Iris pigment epithelial cell (primary cell): ENCODE measurements at places on chromosomes 7 and 10.

DNA sequence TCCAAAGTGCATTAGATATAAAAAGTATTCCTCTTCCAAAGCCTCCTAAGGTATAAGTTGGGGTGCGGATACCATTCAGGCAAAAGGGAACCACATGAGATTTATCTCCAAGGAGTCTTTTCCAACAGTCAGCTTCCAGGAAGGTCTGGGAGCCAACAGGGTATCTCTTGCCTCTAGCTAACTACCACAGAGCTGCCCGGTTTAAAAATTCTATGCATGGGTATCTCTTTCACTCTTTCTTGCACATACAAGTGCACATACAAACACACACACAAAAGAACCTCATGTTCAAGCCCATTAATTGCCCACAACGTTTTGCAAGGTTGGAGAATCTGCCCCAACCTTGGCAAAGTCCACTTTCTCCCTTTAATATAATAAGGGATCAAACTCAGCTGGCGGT lies 80.7 kb downstream of the CDK6 start:
- DNase-seq: no peak

- no peak for DNase-seq
Observed at GRCh38 chr7:157832006-157832405, 495.2 kb downstream of the DNAJB6 start.

- peak; percentile 21 for DNase-seq
Observed at GRCh38 chr7:68038621-68039314, 1042.1 kb downstream of the TYW1 start.

DNA sequence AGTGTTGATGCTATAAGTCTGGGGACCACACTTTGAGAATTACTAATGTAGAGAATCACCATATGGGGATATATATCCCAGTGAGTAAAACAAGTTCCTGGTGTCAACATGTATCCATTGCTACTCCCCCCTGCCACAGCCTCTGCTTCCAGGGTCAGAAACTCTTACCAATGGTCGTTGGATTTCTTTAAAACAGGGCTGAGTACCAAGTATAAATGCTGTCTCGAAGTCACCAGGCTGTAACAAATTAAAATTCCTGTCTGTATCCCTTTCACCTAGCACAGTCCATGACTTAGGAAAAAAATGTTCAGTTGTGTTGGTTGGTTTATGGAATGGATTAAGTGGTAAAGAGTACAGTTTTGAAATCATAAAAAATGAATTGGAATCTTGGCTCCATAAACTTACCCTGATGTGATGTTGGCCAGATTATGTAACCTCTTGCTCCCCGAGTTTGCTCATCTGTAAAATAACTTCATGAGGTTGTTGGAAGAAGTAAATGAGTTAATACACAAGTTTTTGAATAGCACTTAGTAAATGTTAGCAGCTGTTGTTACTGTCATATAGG lies 364.0 kb upstream of the LRGUK start:
- DNase-seq: no peak

DNA sequence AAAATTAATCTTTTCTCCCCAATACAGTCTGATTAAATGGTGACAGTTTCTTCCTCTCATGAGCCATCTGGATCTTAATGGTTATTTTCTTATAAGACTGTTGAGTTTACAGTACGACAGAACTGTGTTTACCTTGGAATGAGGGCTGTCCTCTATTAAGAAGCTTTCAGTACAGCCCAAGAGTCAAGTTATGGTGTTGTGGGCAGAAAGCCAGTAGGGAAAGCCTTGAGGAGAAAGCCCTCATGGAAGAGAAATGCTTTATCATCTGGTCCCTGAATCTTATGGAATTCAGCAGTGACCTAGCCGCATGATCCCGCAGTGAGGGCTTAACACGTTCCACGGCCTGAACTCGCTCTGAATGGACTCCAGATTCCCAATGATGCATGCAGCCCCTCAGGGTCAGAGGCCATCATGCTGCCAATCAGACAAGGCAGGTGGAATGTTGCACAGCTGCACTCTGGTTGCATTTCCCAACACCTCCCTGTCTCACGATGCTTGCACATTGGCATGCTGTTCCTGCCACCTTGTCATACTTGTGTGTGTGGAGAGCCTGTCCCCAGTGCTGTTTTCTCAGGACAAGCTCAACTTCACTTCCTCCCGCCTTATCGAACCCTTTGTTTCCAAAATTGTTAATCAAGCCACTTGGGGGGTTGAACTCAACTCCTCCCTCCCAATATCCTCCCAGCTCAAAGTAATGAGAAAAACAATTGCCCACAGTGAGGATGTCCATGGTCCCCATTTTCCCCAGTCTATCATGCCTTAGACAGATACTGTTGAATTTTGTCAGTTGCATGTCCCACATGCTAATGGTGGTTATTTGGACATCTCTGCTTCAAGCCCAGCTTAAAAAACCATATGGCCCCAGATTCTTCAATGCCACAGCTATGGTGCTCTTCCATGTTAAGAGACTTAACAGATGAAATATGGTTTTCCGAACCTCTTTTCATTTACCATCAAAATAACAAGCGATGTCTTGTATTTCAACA lies 211.1 kb upstream of the TCF7L2 start:
- DNase-seq: peak; percentile 42

- peak; percentile 16 for DNase-seq
Observed at GRCh38 chr7:7104314-7104698, 78.0 kb upstream of the C1GALT1 start.

DNA sequence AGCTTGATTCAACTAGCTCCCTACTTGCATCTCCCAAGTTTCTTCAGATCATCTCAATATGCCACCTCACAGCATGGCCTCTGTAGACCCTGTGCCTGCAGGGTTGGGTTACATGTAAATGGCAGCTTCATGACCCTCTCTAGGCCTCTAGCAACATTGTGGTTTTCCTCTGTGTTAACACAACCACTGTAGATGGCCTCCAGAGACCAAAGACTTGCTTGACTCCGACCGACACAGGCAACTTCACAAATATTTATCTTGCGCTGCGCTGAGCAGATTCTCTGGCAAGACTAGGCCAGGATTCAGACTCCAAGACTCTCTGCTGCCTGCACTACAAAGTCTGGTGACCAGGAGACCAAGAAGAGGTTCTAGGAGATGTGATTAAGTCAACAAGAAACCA lies 75.9 kb downstream of the CNOT4 start:
- DNase-seq: no peak

DNA sequence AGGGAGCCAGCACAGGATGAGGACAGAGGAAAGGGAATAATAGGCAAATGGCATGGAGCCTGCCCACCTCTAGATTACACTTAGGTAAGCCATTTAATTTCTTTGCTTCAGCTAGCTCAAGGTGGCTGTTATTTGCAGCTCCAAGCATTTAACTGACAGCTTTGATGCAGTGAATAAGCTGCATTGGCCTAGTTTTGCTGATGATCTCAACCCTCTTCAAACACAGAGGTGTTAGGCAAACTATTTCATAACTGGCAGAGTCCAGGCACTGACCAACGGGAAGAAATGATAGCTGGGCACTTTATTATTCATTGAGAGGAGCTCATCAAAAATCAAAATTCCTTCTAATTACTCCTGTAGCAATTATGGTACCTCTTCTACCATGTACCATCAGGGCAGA lies 317.4 kb downstream of the BMPER start:
- no peak for DNase-seq

- no peak for DNase-seq
Observed at GRCh38 chr10:16519908-16520861, 1.5 kb downstream of the C1QL3 start.

GRCh38 chr7:100895956-100896731 lies 456 bp upstream of the ACHE start:
- no peak for DNase-seq

DNA sequence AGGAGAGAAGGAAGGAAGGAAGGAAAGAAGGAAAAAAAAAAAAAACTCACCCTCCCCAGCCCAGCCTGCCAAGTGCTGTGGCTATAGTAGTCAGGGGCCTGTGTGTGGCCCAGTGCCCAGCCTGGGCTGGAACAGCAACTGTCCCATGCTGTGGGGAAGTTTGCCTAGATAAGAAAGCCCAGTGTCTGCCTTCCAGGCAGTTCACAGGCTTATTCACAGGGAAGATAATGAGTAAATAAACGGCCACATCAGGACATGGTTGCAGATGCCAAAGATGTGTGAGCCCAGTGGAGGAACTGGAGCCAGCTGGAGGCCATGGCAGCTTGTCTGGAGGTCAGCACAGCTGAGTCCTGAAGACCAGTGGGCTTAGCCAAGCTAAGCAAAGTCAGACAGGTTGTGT lies 132.4 kb upstream of the FOXK1 start:
- no peak for DNase-seq

DNA sequence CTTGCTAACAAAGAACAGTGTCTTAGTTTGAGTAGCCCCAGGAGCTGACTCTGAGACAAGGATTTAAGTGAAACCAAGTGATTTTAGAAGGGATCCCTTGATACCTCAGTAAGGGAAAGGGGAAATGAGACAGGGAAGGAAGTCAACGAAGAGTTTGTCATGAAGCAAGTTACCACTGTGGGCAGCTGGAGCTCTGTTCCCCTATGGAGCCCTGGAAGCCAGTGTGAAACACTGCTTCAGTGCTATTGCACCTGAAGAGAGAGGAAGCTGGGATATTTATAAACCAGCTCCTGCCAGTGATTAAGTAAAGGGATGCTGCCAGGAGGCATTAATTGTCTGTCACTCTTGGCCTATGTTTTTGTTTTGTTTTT lies 58.9 kb upstream of the WAPL start:
- no peak for DNase-seq

GRCh38 chr10:114943000-114943399 lies 5.0 kb downstream of the TRUB1 start:
- no peak for DNase-seq

- peak; percentile 78 for DNase-seq
Observed at GRCh38 chr10:48406204-48406603, 99.7 kb downstream of the MAPK8 start.

DNA sequence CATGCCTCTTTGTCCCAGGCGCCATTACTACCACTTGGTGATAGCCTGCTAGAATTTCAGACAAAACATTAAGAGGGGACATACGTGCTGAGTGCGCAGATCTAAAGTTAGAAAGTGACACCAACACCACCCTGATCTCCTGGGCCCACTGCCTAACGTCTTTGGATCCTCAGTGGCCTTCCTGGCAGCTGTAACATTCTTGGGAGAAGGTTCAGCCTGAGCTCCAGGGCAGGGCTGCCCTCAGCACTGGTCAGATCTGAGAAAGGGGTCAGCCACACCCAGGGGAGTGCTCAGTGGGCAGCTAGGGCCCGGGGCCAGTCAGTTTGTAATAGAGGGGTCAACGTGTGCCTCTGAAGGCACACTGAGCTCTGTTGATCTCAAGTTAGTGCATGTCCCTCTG lies 48.4 kb downstream of the ZCCHC24 start:
- no peak for DNase-seq

DNA sequence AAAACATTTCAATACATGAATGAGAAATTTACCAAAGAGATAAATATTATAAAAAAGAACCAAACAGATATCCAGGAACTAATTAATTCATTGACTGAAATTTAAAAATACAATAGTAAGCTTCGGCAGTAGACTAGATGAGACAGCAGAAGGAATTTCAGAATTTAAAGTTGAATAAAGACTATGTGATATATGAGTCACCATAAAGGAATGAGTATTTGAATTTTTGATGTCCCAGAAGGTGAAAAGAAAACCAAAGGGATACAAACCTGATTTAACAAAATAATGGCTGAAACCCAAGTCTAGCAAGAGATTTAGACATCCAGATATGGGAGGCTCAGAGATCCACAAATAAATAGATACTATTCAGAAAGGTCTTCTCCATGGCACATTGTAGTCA lies 623.9 kb upstream of the FOXK1 start:
- peak; percentile 12 for DNase-seq

DNA sequence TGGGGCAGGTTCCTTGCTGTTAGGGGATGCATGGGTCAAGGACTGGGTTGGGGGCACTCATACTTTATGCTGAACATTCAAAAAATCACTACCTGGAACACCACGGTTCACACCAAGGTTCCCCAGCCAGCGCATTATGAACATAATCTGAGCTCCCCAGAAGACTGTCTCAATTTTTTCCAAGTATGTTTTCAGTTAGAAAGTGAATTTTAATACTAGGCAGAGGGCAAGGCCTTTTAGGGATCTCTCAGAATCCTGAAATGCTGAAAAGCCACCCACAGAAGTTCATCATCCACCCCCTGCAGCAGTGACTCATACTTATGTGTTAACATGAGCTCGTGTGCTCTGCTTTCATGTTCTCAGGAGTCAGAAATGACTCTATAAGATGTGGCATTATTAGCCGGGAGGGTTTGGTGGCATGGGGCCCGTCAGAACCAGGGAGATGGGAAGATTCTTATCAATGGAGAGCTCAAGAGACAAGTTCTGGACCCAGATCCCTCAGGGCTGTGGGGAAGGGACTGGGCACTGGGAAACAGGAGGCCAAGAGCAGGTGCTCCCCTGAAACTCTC lies 185.2 kb upstream of the ITGB1 start:
- peak; percentile 89 for DNase-seq

- DNase-seq: peak; percentile 60
Observed at GRCh38 chr7:80018941-80019808, 115.5 kb upstream of the GNAI1 start.

DNA sequence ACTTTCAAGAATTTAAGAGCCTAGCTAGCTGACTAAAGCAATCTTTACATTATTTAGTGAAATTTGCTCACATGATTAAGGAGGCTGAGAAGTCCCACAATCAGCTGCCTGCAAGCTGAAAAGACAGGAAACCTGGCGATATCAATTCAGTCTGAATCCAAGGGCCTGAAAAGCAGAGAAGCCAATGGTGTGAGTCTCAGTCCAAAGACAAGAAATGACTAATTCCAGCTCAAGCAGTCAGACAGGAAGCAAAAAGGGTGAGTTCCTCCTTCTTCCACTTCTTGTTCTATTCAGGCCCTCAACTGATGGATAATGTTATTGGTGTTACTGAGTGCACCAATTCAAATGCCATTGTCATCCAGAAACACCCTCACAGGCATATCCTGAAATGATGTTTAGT lies 1231.6 kb upstream of the CELF2 start:
- DNase-seq: peak; percentile 53

DNA sequence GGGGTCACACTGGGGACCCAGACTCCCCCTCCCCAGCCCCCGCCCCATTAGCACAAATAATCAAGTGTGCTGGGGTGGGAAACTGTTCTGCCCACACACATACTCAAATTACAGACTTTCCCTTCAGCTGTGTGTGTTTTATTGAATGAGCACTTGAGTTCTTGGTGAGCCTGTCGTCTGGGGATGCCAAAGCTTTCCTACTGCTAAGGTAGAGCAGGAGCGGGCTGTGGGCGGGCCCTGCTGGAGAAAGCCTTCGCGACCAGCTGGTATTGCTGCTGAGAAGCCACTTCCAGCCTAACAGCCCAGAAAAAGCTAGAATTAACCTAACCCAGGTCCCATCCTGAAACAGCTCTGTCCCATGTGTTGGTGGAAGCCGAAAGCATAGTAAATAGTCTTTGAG lies 87.0 kb upstream of the KMT2E start:
- no peak for DNase-seq

- peak; percentile 84 for DNase-seq
Observed at GRCh38 chr7:107564553-107565298, 955 bp downstream of the DUS4L start.
